ENCODE measurements at places on chromosomes 1 and 21.

DNA sequence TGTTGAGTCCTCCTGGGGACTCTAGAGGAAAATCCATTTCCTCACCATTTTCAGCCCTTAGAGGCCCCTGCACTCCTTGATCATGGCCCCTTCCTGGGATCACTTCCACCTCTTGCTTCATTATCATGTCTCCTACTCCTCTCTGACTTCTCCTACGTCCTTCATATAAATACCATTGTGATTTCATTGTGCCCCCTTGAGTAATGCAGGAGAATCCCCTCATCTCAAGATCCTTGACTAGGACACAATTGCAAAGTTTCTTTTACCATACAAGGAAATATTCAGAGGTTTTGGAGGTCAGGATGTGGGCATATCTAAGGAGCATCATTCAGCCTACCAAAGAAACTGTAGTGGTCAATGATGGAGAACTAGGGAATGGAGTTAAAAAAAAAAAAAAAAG lies 8.8 kb upstream of the GBP6 start:
- no peak for DNase-seq

GRCh38 chr1:34753163-34753562 lies 1.7 kb upstream of the GJB5 start:
- DNase-seq, result no peak

GRCh38 chr1:165036403-165036802 lies 320.1 kb downstream of the LMX1A start:
- no peak for DNase-seq

GRCh38 chr1:246569248-246570238 lies 3.3 kb downstream of the CNST start:
- no peak for DNase-seq

DNA sequence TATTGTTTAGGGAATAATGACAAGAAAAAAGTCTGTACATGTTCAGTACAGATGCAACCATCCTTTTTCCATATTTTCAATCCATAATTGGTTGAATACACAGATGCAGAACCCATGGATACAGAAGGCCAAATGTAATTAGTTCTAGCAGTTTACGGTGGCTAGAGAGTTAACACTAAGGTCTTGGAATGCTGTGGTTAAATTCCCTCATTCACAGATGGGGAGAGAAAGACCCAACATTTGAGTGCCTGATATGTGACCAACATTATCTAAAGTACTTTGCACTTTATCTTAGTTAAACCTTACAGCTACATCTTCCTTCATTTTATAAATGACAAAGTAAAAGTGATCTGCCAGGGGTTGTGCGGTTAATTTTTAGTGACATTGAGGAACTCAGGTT lies 5.3 kb downstream of the SCMH1 start:
- no peak for DNase-seq

- DNase-seq, result no peak
Observed at GRCh38 chr21:32604464-32604863, 7.7 kb downstream of the CFAP298 start.

GRCh38 chr1:237152506-237153335 lies 110.7 kb downstream of the RYR2 start:
- DNase-seq, result no peak

- no peak for DNase-seq
Observed at GRCh38 chr1:229410692-229411433, 23.0 kb downstream of the ACTA1 start.

- DNase-seq, result no peak
Observed at GRCh38 chr1:17658837-17659236, 96.3 kb upstream of the ACTL8 start.

DNA sequence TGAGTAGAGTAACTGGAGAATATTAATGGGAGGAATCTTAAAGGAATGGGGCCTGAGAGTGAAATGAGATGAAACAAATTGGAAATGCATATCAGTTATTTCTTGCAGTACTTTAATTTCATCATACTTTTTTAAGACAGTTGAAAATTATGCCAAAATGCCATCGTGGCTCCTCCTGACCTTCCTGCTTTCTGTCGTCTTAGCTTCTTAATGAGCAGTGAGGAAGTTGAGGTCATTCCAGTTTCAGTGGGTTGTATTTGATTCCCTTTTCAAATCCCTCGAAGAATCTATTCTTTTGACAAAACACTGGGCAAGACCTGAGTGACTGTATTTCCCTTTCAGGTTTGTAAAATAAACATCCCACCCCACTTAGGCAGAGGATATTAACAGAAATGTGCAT lies 134.9 kb upstream of the MAP1LC3C start:
- no peak for DNase-seq

- DNase-seq, result no peak
Observed at GRCh38 chr21:37045149-37045548, 27.7 kb downstream of the PIGP start.

- DNase-seq, result no peak
Observed at GRCh38 chr1:193094112-193094511, 11.1 kb downstream of the GLRX2 start.

- no peak for DNase-seq
Observed at GRCh38 chr1:200887772-200888348, 6.8 kb upstream of the INAVA start.

DNA sequence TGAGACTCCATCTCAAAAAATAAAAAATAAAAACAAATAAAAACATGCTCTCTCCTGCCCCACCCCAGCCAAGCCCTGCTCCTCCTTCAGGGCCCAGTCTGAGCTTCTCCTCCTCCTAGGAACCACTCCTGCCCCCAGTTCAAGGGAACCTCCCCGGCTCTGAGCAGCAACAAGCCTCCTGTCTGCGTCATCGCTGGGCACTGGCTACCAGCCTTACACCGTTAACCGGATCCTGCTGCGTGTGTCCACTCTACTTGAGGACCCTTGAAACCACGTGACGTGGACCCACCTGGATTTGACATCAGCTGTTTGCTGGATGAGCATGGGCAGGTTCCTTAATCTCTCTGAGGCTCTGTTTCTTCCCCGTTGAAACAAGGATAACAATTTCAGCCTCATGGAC lies 1.6 kb upstream of the TAS1R2 start:
- no peak for DNase-seq

GRCh38 chr1:207828485-207829158 lies 76.8 kb downstream of the CD46 start:
- DNase-seq, result peak; percentile 45

- no peak for DNase-seq
Observed at GRCh38 chr1:91617285-91617765, 116.7 kb downstream of the CDC7 start.

Data from activated naive CD4-positive, alpha-beta T cell (primary cell).